ENCODE measurements at places on chromosomes 7 and 10.
A peak's percentile ranks its signal among the peaks of the same experiment; 100 is the strongest.

GRCh38 chr10:103481974-103482531 lies 3.0 kb upstream of the CALHM3 start:
- no peak for DNase-seq

DNA sequence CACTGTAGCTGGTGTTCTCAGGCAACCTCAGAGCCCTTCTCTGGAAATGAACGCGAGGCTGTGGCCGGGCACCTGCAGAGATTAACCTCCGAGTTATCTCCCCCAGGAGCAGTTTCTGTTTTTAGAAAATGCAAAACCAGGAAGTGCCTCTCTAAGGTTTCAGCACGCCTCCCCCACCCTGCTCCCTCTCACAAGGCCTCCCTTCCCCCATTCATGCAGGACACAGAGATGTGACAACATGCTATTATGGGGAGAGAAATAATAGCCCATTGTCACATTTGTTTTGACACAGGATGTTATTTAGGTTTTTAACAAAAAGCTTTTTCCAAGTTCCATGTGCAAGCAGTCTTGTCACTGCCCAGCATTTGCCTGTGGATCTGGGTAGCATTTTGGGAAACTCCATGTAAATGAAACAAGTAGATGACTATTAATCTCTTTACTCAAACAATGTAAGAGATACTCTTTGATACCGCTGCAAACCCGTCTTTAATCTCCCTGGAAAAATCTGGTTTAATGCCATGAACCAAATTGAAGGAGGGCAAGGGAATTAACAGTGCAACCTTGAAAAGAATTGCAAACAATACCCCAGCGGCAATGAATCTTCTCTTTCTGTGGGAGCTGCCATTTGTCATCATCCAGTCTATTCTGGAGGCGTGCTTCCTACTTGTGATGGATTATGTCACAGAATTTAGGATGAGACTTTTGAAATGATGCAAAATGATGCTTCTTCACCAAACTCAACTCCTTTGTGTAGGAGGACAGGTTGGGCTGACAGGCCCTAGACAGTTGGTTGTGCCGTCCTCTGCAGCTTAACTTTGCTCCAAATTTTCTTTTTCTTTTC lies 86.5 kb upstream of the NMT2 start:
- no peak for DNase-seq

GRCh38 chr10:126233182-126234148 lies 154.8 kb downstream of the ADAM12 start:
- DNase-seq: no peak

DNA sequence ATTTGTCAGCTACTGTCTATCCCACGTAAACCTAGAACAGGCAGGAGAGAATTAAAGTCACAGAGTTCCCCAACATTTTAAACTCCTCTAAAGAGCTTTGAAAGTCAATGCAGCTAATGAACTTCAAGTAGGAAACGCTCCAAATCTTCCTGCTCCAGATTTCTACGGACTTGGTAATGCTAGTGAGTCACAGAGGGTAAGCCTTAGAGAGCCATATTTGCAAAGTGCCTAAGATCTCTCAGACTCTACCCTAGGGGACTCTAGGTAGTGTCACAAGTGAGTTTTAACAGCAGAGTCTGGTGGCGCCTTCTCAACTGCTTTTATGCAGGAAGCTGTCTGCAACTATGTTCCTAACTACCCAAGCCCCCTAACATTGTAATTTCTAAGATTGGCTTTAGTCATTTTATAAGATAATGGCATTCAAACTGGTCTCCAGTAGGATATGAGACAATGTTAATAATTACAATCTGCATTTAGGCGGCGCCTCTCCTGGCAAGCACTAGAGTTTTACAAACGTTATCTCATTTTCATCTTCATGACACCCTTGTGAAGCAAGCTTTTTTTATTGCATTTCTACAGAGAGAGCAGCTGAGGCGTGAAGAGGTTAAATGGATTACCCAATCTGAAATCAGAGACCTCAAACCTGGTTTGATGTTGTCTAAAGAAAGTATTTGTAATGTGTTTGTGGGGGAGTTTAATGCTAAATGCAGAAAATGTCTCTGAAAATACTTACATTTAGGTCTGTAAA lies 22.0 kb upstream of the FZD1 start:
- no peak for DNase-seq

- DNase-seq: no peak
Observed at GRCh38 chr7:130950741-130951140, 216.7 kb upstream of the KLF14 start.

DNA sequence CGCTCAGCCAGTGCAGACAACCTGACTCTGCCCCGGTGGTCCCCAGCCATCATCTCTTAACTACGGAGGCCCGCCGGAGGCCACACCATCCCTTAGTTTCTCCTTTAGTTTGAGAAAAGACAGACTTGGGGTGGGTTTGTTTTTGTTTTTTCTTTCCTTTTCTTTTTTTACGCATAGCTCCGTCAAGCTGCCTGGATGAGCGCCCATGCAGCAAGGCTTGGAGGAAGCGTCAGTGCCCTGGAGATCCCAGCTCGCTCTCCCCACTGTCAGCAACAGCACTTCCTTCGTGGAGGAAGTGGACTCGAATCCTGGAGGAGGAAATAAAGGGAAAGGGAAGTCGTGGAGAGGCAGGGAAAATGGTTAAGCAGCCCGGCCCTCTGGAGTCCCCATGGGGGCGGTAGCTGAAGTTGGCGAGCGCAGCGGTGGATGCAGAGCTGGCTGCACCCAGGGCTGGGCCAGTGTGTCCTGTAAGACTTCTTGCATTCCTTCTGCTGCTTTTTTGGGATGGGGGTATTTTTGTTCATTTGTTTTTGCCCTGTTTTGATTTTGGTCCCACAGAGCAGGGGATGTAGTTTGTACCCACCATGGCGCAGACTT lies 35.9 kb upstream of the GJD4 start:
- no peak for DNase-seq

GRCh38 chr10:128210215-128211063 lies 84.2 kb upstream of the MKI67 start:
- DNase-seq: no peak

DNA sequence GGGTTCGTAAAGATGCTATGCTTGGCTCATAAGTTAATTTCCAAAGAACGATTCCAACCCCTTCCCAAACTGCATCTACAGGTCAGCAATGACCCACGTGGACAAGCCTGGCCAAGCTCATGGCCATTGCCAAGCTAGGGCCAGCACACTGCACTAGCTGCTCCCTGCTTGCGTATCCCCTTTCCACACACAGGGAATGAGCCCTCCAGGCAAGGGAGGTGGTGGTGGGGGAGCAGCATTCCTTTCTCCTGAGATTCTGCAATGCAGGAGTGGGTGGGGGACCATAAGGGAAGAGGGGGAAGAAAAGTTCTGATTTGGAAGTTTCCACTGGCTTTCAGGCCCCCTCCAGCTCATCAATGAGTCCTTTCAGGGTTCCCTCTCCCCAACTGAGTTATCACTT lies 56.0 kb downstream of the SH3PXD2A start:
- no peak for DNase-seq

DNA sequence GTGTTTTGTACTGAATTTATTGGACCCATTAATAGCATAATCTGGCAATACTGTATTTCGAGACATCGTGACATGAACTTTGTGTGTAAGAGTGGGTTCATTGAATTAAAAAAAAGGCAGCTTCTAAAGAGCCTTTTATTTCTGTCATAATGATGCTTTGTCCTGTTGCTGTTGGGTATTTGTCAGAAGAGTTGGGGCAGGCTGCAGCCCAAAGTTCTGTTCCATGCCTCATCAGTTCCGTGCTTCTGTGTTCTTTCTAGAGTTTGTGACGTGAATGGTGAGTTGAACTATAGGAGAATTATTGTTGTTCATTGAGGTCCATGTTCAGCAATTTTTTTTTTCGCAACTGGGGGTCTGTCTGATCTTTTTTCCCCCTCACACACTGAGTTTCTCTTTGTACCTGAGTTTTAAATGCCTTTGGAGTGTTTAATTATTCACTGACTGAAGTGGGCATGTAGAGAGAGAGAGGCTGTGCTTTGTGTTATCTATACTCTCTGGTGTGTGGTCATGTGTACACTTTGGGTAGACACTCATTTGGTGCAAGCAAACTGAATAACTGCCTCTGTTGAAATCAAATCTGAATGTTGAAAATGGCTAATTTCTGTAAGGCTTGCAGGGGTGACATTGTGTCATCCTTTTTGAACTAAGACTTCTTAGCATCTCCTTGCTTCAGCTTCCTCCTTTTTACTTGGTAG lies 69.8 kb downstream of the ADD3 start:
- DNase-seq: no peak

GRCh38 chr7:12386313-12386740 lies 17.3 kb downstream of the VWDE start:
- no peak for DNase-seq

- DNase-seq: no peak
Observed at GRCh38 chr10:69757553-69758309, 44.0 kb upstream of the COL13A1 start.

GRCh38 chr7:29194594-29195427 lies at the start of gene CHN2:
CHN2 (plus strand) TSS chr7:29194775.
- DNase-seq: peak; percentile 33

DNA sequence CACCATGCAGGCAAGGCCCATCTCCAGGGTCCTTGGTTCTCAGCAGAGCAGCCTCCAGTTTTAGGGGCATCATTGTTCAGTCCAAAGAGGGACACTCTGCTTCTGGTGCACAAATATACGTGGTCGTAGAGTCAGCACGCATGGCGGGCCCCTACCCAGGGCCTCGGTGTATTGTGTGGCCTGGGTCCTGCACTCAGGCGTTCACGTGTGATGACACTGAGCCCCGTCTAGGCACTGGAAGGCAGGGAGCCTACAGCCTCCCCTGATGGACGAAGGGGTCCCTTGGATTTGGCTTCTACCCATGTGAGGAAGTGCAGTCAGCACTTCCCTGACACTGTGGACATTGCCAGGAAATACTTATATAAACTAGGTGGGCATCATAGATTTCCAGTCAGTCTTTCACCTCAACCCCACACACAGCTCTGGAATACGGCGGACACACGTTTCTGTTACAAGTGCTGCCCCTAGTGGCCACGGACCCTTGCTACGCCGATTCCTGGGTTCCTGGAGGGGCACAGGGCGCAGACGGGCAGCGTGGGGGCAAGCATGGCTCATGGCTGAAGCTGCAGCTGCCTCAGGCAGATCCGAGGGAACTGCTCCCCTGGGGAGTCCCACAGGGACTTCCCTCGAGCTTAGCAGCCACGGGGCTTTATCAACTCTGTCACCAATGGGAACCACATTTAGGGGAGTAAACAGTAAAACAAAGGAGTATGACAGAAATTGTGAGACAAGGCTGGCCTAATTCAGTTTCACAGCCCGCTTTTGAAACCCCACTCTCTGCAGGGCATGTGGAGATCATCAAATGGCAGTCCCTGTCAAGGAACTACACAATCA lies 25.4 kb downstream of the AIFM2 start:
- no peak for DNase-seq

DNA sequence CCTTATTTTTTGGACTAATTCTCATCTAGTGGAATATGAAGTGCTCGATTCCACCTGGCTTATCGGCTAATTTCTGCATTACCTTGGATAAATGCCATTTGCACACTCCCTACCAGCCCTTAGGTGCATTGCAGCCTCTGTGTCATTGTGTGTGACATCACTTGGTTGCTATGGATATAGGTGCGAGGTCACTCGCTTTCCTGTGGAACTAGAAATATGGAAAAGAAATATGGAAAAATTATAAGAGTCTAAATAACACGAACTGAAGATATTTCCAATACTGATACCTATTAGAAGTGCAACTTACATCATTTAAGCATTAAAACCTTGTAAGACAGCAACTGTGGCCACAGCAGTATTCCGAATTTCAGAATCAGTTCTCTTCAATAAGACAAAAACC lies 2.0 kb downstream of the YWHAG start:
- DNase-seq: no peak

DNA sequence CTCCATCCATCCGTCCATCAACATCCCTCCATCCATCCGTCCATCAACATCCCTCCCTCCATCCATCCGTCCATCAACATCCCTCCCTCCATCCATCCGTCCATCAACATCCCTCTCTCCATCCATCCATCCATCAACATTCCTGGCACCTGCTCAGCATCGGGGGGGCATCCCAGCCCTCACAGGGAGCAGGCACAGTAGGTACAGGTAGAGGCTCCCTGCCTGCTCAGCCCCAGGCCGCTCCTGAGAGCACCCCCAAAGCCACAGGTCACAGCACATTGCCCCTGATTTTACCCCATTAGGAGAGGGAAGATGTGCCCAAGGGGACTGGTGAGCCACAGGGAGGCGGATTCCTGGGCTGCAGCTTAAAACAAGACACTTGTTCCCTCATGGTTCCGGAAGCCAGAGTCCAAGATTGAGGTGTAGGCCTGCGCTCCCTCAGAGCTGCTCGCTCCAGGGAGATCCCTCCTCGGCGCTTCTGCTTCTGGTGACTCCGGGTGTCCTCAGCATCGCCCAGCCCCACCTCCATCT lies 21.1 kb upstream of the CFAP46 start:
- DNase-seq: no peak

- no peak for DNase-seq
Observed at GRCh38 chr10:107264742-107265141, 100.2 kb upstream of the SORCS1 start.

GRCh38 chr10:114647545-114648138 lies 10.4 kb downstream of the ABLIM1 start:
- DNase-seq: no peak

DNA sequence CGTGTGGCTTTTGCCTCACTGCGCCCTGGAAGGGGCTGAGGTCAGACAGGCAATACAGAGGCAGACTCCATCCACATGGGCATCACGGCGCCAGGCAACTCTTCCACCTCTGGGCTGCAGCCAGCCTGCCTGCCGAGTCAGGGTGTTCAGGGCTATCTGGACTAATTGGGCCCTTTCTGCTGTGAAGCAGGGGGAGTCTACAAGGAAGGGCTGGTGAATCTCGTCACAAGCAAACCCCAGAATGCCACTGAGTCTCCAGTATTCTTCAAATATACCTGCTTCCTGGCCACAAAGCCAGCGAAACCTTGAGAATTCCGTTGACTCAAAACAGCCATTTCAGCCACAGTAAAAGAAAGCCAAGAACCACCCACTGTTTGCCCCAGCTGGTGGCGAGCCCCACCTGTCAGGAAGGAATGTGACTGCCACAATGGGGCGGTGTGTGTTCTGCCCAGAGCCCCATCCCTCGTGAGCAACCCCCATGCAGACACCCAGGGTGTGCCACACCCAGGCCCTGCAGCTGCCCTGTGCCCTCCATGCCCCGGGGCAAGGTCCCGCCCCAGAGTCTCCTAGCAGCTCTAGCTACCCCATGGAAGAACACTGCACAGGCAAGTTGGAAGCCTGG lies 117.3 kb downstream of the FAM53B start:
- DNase-seq: no peak

DNA sequence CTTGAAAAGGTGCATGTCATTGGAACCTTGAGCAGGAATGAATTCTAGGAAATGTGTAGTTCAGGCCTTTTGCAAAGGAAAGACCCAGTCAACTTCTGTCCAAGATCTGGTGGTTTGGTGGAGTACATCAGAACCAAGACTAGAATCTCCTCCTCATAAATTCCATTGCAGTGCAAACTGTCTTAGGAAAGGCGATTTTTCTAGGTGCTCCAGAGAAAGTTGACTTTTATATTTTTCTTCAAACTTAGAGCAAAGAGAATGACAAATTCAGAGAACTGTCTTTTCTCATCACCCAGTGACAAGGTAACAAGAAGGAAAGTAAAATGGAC lies 50.0 kb downstream of the PRTFDC1 start:
- DNase-seq: no peak
